ENCODE measurements at places on chromosomes 2 and 18.

- DNase-seq: no peak
These were observed 82.7 kb upstream of the POMC start for GRCh38 chr2:25251071-25251421.

- DNase-seq: no peak
These were observed 5.7 kb downstream of the PPP1R1C start for GRCh38 chr2:181991171-181991885.

GRCh38 chr2:127649684-127650040 is 3.7 kb downstream of the GPR17 start:
- peak; percentile 93 for DNase-seq

DNA sequence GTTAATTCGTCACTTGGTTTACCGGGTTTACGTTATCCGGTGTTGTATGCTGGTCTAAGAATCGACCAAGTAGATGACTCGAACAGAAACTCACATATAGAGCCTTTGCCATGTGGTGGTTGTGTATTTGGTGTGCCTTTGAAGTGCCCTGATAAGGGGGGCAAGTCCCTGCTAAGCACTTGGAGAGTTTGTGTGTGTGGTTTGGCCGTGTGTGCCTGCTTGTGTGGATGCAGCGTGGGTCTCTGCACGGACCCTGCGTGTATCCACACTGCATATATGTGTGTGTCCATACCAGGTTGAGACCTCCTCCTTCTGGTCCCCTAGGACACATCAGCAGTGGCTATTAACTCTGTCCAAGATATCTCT is 2.4 kb upstream of the CELF4 start:
- no peak for DNase-seq

DNA sequence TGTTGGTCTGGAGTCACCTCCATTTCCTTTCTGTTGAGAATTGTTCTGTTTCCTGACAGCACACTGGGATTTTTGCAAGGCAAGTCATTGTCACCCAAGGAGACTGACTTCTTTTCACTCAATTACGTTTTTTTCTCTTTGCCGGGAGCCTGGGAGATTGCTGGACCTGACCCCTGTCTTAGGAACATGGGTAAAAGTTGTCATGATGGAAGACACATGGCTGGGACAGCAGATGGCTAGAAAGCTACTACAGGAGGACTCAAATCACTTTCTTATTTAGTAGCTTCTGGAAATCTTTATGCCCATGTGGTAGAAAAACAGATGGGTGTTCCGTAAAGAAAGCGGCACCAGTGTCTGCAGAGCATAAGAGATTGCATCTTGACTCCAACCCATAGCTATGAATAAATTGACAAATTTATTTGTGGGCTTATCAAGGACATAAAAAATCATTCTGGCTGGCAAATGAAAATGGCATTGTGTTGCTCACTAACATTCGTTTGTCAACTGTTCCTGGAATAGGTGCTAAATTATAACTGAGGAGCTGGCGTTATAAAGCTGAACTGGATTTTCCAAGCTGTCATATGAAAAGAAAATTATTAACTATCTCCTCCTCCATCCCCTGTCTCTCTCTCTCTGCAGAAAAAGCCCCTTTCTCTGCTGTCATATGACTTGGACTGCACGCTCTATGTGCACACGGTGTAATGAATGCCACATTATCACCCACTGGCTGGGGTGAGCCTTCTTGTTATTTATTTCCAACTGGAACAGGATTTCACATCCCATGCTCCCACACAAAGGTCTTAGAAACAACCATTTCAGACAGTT is 159.8 kb downstream of the SH3RF3 start:
- no peak for DNase-seq

DNA sequence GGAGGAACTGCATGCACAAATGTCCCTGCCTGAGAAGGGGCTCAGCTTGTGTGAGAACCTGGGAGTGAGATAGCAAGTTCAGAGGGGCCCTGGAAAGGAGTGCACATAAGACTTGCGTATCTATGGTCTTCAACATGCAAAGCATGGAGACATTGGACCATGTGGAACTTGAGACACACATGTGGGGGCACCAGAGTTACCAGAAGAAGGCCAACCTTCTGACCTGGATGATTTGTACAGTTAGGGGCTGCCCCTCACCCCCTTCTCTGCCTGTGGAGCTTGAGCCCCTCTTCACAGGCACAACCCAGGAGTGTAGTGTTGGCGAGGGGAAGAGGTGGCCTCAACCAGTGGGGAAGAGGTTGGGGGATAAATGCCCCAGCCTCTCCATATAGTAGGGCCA is 165.0 kb upstream of the ARL4C start:
- no peak for DNase-seq

DNA sequence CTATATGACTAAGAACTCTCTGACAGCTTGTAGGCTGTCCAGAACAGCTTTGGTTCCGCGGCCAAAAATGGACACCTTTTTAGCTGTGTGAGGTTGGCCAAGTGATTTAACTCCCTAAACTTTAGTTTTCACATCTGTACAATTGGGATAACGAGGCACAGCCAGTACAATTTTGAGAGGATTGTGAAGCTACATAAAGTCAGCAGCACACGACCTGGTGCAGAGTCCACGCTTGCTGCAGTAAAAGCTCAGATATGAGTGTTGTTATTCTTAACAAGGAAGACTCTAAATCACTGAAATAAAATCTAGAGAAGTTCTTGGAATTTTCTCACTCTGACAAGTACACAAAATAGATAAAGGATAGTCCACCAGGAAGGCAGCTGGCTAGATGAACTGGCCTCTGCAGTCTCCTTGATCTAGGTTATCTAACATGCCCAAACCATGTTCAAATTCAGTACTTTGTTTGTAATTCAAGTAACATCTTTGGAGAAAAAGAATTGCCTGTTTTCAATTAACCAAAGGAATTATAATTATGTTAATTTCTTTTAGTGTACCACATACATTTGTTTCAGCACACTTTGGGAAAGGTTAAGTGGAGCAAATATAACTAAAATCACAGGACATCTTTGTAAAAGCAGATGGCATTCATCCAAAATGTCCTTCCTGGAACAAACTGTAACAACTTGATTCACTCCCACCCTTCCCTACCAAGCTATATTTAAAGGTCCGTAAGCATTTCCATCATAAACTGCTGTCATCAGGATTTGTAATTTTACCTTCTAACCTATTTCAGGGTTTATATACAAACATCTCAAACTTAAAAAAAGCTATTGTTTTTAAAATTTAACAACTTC is 201.7 kb upstream of the STK17B start:
- no peak for DNase-seq

- no peak for DNase-seq
These were observed 39.6 kb downstream of the HDHD2 start for GRCh38 chr18:47110492-47111274.

- no peak for DNase-seq
These were observed 21.2 kb upstream of the PMAIP1 start for GRCh38 chr18:59878644-59879043.

DNA sequence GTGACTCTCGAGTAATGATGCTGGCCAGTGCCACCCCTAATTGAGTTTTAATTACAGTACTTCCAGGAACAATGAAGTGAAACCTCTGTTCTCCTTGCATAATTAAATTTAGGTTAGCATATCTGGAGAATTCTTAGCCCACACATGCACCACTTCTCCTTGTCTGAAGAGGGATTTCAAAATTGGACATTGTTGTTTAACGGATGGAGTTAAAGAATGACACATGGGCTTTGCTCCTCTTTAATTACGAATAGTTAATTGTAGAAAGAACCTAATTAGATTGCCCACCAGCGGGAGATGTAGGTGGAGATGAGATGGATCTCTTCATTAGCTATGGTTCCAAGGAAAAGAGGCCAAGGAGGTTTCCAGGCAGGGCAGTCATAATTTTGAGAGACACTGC is 33.1 kb upstream of the EN1 start:
- DNase-seq: no peak

- DNase-seq: no peak
These were observed 9.2 kb upstream of the SP9 start for GRCh38 chr2:174325373-174326160.

- DNase-seq: peak; percentile 60
These were observed 143.6 kb downstream of the RTP5 start for GRCh38 chr2:242012956-242013764.

- no peak for DNase-seq
These were observed 137.1 kb upstream of the CCDC150 start for GRCh38 chr2:196502386-196502785.

- DNase-seq: no peak
These were observed 163.3 kb downstream of the KLHL29 start for GRCh38 chr2:23548143-23548769.

- no peak for DNase-seq
These were observed 1.3 kb downstream of the NT5C1B start for GRCh38 chr2:18588049-18588448.

- no peak for DNase-seq
These were observed 133.5 kb upstream of the CDCA7 start for GRCh38 chr2:173221132-173221695.

DNA sequence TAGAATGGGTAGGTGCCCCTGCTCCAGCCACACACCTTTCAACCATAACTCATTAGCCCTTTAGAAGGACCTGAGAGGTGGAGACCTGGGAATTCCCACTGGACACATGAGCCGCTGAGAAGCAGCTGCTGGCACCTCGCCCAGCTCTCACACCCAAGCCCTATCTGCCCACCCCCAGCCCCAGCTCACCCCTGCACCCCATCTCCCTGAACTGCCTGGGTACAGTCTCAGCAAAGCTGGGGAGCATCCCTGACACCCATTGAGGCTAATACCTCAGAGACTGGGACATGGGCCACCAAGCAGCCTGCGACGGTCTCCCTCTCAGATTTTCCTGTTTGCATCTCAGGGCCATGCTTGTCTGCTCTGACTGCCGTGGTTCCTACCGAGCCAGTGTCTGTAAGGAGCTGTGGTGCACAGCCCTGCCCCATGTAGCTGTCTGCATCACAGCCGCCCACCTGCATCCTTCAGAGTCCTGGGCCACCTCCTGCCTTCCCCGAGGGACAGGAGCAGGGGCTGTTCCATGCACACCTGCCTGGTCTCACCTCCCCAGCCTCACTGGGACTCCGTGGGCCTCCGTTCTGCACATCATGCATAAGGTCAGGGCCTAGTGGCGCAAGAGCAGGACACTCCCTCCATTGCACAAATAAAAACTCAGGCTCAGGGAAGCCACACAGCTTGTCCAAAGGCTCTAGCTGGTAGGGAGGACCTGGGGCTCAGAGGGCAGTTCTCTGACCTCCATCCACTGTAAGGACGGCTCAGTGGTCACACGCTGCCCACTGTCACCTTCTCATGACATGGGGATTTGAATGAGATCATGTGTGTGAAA is 90.0 kb downstream of the SEPTIN10 start:
- no peak for DNase-seq

GRCh38 chr2:221262651-221263050 is 309.5 kb downstream of the EPHA4 start:
- DNase-seq: no peak

- no peak for DNase-seq
These were observed 1362.2 kb upstream of the TMEFF2 start for GRCh38 chr2:193556766-193557470.

- DNase-seq: no peak
These were observed 164.9 kb downstream of the TXNL1 start for GRCh38 chr18:56473400-56474024.

GRCh38 chr18:56196495-56197225 is 441.7 kb downstream of the TXNL1 start:
- DNase-seq: no peak

GRCh38 chr18:78601923-78602322 is 377.7 kb upstream of the SALL3 start:
- DNase-seq: no peak

DNA sequence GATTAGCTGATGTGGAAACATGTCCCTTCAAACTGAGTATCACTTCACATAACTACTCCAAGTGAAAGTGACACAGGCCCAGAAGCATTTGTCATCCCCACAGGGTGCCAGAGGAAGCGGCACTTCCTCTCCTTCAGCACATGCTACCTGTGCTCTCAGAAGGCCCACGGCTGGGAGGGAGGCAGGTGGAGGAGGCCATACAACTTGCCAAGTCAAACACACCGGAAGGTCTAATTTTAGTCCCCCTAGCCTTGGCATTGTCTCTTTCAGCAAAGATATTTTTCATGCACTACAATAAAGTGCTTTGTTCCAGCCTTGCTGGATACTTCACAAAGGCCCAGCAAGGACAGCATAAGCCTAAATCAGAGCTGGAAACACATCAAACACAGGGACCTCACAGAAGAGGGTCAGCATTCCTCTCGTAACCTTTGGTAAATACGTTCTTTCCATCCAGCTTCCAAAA is 38.0 kb downstream of the VSNL1 start:
- no peak for DNase-seq

- no peak for DNase-seq
These were observed 16.4 kb downstream of the ALPK2 start for GRCh38 chr18:58612315-58613055.

DNA sequence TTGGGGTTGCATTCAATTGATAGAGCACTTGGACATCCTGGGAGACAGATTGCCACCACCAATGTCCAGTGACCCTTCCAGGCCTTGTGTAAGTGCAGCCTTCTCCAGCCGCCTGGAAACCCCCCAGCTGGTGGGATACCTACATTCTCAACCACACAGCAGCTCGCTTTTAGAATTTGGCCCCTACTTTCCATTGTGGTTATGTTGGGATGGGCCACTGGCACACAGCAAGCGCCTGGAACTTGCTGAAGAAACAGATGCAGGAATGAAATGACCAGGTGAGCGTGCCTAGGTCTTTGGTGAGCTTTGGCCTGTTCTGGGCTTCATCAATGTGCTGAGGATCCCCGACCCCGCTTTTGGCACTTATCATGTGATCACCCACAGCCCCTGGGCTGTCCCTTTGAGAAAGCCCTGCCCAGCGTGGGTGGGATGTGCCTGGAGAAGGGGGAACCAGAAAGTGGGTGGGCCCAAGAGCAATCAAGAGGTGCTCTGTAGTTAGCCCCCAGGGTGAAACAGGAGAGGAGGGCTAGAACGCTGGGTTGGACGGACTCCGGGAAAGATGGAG is 16.0 kb upstream of the NTSR2 start:
- DNase-seq: no peak

GRCh38 chr2:13550285-13551231 is 833.8 kb downstream of the TRIB2 start:
- DNase-seq: no peak

DNA sequence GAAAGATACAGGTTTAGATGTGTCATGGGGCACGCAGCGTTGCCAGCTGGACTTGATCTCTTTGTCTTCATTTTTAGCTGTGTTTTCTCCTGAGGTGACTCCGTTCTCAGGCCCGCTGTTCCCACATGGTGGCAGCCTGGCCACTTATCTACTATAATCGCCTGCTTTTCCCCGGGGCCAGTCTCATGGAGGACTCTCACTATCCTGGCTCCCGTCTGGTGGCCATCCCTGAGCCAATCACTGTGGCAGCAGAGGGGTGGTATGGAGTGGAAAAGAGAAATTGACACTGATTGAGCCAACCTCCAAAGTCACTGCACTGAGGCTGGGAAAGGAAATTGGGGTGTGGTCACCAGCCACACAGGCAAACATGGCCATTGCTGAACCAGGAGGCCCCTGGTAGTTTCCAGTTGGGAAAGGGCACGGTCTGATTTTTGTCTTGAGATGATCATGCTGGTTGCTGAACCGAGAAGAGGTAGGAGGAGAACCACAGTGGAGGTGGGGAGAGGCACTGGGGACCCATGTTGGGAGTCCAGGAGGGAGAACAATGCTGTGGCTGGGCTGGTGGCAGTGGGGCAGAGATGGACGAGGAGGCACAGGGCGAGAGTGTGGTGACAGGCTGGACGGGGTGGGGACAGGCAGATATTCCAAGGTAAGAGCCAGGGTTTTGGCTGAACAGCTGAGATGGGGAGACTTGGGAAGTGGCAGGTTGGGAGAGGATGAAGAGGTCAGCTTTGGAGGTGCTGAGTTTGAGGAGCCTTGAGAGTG is 45.6 kb downstream of the KCNIP3 start:
- peak; percentile 34 for DNase-seq

- DNase-seq: no peak
These were observed 383.1 kb upstream of the TNP1 start for GRCh38 chr2:217242947-217243346.

GRCh38 chr2:6454286-6454990 is 411.3 kb downstream of the CMPK2 start:
- DNase-seq: no peak

Measured in sciatic nerve (tissue), 2 donors.